ENCODE measurements at places on chromosomes 13 and 19.

DNA sequence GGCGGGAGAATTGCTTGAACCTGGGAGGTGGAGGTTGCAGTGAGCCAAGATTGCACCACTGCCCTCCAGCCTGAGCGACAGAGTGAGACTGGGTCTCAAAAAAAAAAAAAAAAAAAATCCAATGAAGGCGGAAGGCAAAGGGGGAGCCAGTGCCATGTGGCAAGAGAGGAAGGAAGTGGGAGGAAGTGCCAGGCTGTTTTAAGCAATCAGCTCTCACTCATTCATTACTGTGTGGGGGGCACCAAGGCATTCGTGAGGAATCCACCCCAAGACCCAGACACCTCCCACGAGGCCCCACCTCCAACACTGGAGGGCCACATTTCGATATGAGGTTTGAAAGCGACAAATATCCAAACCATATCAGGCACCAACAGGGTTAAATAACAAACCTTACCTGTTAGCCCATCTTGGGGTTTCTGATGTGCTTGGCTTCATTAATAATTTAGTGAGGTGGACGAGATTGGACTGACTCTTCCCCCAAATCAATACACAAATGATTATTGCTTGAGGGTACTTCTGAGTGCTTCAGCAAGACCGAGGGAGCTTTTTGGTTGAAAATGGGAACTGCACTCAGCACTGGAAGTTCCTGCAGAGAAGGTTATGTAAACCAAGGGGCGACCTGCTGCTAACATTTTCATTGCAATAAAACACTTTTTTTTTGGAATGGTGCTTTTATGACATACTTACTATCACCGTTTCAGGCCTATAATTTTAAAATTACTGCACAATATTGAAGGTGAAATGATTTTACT, 7.5 kb upstream of the LRP3 start:
- DNase-seq, result no peak

GRCh38 chr13:113365583-113365970, 1.6 kb upstream of the GRTP1 start:
- no peak for DNase-seq

DNA sequence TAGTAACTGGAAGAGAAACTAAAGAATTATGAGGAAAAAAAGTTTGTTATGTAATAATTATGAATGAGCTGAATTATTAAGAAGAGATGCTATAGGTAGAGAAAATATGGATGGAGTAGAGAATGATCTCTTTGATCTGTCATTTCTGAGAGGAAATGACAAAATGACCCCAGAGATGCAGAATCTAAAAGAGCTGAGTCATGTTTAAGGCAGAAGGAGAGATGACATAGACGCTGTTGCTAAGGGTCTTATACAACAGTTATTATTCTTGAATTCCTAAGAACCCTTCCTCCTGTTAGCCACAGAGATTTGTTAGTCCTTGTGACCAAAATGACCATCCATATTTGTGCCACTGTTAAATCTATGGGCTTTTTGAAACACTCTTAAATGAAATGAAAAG, 58.3 kb upstream of the FREM2 start:
- no peak for DNase-seq

- DNase-seq, result peak; percentile 52
Observed at GRCh38 chr19:996051-996838, 4.0 kb upstream of the GRIN3B start.

- no peak for DNase-seq
Observed at GRCh38 chr19:1265615-1266128, 3.5 kb upstream of the CIRBP start.

GRCh38 chr19:15101479-15102082, 5.6 kb upstream of the SYDE1 start:
- peak; percentile 14 for DNase-seq

- no peak for DNase-seq
Observed at GRCh38 chr19:48659768-48660167, 13.0 kb downstream of the NTN5 start.

Measured in stimulated activated CD8-positive, alpha-beta memory T cell treated with anti-CD3 and anti-CD28 coated beads, Interleukin-2, amount 100 ng/mL, for 1 hour (primary cell).